GM04503 (cell line): ENCODE measurements at places on chromosomes 3 and 15.

DNA sequence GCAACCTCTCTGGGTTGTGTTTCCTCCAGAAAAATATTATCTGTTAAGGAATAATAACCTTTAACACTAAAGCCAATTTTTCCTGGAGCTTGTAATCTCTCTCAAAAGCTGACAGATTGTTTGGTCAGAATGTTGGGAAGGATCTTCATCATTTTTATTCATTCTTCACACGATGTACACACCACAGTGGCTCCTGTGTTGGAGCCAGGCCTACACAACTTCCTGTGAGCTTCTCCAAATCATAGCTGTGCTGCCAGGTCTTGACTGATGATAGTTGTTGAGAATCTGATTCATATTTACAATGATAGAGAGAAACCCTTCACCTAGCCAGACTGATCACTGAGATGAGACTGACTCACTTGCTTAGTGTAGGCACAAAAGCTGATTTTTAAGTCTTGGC lies 151.0 kb upstream of the ROBO2 start:
- DNase-seq: no peak

DNA sequence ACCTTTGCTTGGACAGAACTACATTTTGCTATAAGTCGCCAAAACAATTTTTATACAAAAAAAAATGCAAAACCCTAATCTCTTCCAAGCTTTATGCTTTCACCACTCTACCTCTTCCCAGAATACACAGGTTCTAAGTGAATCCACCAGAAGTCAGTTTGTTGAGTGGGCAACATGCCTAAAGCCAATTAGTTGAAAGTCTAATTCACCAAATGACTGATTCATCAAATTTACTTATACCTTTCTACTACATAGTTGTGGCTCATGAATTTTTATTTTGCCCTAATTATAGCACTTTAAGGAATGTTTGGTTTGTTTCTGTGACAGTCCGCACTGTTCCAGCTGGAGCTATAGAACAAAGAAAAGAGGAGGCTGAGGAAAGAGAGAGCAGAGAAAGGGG lies 265.9 kb upstream of the TGFBR2 start:
- no peak for DNase-seq

DNA sequence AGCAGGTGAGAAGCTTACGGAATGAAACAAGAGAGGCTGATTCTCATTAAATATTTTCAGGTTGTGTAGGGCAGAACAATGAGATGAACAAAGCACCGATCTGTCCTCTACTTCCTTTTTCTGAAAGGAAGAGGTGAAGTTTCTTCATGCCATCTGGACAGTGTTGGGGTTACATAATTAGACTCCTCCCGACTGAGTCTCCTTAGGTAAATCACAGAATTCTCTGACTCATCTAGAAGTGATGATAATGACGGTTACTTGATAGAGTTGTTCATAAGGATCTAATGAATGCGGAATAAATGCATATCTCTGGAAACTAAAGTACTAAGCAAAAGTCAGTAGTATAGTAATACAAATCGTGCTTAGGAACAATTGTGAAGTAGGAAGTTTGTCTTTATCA lies 21.2 kb downstream of the CRTC3 start:
- no peak for DNase-seq

GRCh38 chr3:161275919-161276318 lies 54.8 kb downstream of the NMD3 start:
- DNase-seq: no peak

- DNase-seq: no peak
Observed at GRCh38 chr3:167862104-167862730, 126.7 kb downstream of the SERPINI1 start.

DNA sequence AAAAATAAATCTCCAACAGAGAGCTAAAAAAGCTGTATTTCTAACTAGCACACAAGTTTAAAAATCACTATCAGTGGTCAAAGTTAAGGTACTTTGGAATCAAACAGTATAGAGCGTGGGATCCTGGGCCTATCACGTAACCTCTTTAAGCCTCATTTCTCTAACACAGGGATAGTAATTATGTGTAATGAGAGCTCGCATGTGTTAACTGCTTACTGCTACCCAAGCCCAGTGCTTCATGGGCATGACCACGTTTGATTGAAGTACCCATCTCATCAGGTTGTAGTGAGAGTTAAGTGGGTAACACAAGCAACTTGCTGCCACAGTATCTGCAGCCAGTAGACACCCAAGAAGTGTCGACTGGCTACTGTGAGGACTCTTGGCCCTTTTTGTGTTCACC lies 28.2 kb upstream of the NOX5 start:
- no peak for DNase-seq

DNA sequence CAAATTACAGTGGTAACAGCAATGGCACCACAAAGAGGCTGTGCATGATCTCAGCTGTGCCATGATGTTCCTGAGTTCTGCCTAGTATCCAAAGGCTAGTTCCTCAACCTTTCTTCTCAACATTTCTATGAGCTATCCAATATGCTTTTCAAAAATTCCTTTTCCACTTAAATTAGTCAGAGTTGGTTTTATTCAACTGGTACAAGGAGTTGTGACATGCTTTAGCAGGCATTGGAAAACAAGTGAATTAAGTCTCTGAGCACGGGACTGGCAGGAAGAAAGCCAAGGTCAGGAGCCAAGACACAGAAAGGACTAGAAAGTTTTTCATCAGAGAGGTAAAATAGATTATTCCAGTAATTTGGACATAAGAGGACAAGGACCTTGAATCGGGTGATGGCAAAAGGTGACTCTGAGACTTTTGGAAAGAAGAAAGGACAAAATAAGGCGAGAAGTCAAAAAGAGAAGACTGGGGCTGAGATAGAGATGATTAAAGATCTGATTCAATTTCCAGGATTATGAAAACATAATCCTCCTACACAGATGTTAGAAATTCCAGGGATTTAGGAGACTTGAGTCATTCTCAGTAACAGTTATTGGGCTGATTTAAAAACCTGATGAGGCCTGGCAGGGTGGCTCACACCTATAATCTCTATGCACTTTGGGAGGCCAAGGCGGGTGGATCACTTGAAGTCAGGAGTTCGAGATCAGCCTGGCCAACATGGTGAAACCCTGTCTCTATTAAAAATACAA lies 36.1 kb downstream of the PBRM1 start:
- DNase-seq: no peak

DNA sequence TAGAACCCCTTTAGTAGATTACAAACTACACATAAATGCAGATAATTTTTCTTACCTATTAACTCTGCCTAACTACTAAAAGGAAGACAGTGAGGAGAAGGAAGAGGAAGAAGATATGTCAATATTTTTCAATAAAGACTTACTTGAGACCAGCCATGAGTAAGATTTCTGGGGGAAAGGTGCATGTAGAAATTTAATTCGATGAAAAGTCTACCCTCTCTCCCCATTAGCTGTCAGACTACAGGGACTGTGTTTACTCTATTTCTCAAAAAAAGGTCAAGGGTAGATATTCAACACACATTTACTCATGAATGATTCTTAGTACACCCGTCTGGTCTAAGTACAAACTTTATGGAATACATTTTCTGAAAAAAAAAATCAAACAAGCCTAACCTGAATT lies 6.8 kb downstream of the TSPAN3 start:
- DNase-seq: no peak

DNA sequence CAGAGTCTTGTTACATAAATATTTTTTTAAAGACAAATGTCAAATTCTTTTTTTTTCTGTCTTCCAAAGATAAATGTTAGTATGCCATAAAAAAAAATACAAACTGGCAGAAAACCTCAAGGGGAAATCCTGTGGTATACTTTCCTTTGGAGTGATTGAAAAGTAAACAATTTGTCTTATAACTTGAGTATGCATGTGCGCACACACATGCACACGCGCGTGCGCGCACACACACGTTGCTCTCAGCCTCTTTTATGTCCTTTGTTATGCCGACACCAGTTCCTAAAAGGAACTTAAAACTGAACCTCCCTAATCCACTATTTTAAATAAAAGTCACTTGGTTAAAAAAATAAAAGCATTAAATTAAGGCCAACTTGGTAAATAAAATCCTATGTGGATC lies 58.1 kb downstream of the TGFBR2 start:
- DNase-seq: no peak

- DNase-seq: no peak
Observed at GRCh38 chr15:35911052-35911777, 365.2 kb upstream of the DPH6 start.

DNA sequence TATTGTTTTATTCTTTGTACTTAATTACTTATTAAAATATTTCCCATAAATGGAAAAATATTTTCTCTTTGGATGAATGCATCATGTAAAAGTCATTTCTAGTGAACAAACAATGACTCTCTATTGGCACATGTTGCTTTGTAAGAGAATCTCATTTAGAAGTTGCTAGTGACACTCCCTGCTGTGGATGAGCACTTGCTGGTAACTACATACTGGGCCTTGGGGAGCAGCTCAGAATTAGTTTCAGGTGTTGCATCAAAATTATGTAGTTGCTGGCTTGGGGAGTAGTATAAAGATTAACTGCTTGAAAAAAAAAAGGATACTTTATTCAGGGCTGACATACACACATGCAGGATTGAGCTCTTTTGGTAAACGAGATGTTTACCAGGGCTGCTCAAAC lies 80.3 kb upstream of the KCNAB1 start:
- no peak for DNase-seq

DNA sequence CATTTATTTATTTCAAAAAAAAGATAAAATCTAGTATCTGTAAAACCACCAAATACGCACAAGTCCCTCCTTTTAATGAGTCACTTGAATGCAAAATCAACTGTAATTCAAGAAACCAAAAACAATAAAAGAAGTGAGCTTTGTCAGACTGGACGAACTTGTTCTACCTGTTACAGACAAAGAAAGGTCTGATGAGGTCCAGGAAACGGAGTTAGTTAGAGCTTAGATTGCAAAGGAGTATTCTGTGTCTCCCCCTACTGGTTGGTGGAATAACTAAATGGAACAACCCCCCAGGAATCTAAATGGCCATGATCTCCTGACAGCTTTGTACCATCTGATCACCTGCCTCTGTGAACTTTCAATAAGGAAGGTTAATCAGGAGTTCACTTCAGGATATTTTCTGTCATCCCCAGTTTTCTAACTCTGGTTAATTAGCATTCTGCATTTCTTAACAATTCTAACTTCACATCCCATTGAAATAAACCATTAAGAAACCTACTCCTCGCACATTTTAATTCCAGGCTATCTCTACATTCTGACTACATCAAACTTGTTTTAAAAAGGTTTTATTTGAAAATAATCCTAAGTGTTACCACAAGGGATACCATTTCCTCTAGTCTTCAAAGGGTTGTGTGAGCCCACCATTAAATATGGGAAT lies 333.0 kb upstream of the SATB1 start:
- no peak for DNase-seq

DNA sequence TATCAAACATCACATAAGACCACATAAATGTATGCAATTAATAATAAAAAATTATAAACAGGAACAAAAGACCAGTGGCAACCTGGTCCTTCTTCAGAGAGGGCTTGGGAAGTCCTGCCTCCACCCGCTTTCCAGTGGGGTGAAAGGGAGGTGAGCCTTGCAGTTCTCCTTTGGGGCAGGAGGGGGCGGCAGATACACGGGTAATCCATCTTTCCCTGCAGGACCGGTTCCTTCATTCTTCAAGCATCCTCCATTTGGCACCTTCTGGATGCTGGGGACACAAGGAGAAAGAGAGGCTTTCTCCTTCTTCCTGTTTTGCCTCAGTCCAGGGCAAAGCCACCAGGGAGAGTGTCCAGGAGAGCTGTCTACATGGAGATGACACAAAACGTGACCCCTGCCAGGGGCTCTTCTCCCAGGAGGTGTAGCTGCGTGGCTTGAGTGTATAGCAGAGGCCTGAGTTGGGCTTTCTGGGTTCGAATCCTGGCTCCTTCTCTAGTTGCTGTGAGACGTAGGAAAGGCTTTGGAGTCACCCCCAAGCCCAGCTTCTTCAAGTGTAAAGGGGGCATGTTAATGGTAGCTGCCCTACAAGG lies 23.2 kb downstream of the RPLP1 start:
- no peak for DNase-seq

DNA sequence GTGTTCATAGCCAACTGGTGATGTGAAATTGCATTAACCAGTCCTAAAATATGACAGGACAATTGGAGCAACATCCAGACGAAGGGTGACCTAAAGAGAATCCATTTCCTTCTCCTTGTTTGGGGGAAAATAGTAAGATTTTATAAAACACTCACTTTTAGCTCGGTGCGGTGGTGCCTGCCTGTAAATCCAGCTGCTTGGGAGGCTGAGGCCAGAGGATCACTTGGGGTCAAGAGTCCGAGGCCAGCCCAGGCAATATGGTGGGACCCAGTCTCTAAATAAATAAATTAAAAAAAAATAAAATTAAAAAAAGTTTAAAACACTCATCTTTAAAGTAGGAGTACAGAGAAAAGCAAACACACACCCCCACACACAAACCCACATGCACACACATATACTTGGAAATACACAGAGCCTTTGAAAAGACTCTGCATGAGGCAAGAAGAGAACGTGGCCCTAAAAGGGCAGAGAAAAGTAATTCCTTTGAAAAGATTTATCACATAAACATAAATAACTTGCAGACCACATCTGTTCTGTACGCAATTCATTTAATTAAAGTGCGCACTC lies 14.1 kb upstream of the LOXL1 start:
- no peak for DNase-seq

DNA sequence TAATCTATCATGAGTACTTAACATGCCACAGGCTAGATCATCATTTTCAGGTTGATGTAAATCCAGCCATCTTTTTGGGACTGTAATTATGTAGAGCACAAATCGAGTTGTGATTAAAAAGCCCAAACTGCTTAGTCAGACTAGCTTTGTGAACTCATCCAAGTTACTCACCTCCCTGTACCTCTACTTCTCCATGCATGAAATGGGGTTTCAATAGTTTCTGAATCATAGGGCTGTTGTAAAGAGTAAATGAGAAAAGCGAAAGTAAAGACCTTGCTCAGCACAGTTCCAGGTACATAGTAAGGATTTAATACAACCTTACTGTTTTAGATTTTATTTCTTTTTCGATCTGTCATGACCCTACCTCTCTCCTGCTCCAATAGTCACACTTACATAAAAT lies 85.6 kb upstream of the GAP43 start:
- DNase-seq: no peak

GRCh38 chr3:9037144-9037711 lies 74.0 kb upstream of the RAD18 start:
- no peak for DNase-seq

- DNase-seq: no peak
Observed at GRCh38 chr15:74432968-74433591, 678 bp downstream of the SEMA7A start.

- DNase-seq: no peak
Observed at GRCh38 chr15:98758224-98758623, 109.9 kb downstream of the IGF1R start.

- no peak for DNase-seq
Observed at GRCh38 chr3:182487611-182488010, 305.7 kb upstream of the ATP11B start.

- peak; percentile 49 for DNase-seq
Observed at GRCh38 chr15:57881361-57881760, 174.8 kb downstream of the POLR2M start.

- no peak for DNase-seq
Observed at GRCh38 chr15:80328496-80328895, 75.7 kb upstream of the ARNT2 start.

GRCh38 chr3:117622171-117622841 lies 912.7 kb downstream of the TUSC7 start:
- peak; percentile 77 for DNase-seq
